ENCODE measurements at places on chromosomes 4 and X. TPM values are rescaled to one million over a fixed set of nuclear protein-coding genes. Genes with fewer than 3 reads are reported as not detected.

The FAM9C gene
- not detected for total RNA-seq

The GAGE12J gene
- total RNA-seq, result not detected

The ZBTB33 gene
- total RNA-seq, result 19.5 TPM

The ZAR1 gene
- total RNA-seq, result not detected

The PFKFB1 gene
- not detected for total RNA-seq

The NMU gene
- total RNA-seq, result 110 TPM

The TMPRSS11F gene
- 49.6 TPM for total RNA-seq

The TLR6 gene
- total RNA-seq, result 2.9 TPM

The ADGRA3 gene
- total RNA-seq, result 5.4 TPM

The PAK3 gene
- 0.70 TPM for total RNA-seq

The LDB2 gene
- total RNA-seq, result 16.0 TPM

The HGFAC gene
- total RNA-seq, result not detected

- no peak for DNase-seq
Observed at GRCh38 chrX:129748305-129748704, 9.5 kb downstream of the XPNPEP2 start.

GRCh38 chr4:136864604-136865185 is 667.6 kb downstream of the PCDH18 start:
- DNase-seq, result no peak

- DNase-seq, result no peak
Observed at GRCh38 chr4:148007314-148007760, 275.4 kb downstream of the ARHGAP10 start.

DNA sequence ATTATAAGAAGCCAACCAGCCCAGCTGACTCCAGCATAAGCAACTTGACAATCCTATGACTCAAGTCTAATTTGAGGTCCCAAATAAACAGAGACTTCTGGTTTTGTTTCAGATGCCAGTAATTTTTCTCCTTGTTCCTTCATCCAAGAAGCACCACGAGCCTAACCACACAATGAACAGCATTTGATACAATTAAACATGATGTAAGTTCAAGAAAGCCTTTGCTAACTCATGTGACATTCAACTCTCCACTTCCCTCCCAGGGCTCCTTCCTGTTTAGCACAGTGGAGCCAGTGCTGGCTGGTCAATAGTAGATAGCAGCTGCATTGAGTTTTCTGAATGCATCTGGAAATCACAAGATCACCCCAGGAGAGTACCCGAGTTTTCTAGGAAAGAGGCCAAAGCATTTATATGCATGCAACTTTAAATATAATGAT is 206.3 kb downstream of the ARHGAP24 start:
- DNase-seq, result no peak

DNA sequence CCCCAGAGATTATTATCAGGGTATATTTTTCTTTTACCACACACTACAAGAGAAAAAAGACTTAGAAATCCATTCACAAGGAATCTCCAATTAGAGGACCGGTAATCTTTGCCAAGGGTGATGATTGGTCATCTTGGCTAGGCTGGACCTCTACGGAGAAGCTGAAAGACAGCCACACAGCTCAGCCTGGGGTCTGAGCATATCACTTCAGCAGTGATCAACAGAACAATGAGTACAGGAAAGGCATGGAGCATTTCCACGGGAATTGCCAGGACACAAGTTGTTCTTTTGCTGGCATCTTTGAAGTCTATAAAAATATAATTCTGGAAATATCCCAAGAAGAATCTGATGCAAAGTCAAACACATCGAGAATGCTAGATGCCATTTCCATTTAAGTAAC is 191.5 kb downstream of the TENM3 start:
- DNase-seq, result no peak

DNA sequence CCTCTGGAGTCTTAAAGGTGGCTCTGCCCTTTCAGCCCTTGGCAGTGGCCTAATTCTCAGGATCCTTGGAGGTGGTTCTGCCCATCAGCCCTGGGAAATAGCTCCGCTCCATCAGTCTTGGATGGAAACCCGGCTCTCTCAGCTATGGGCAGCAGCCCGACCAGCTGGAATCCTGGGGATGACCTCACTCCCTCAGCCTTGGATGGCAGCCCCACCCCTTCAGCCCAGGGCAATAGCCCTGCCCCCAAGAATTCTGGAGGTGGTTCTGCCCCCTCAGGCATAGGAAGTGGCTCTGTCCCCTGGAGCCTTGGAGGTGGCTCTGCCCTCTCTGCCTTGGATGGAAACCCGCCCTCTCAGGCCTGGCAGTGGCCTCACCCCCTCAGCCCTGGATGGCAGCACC is 127.7 kb downstream of the RBMX2 start:
- no peak for DNase-seq

GRCh38 chr4:7414736-7415510 is 19.8 kb downstream of the PSAPL1 start:
- no peak for DNase-seq

GRCh38 chr4:154565704-154566103 is 2.9 kb downstream of the FGB start:
- DNase-seq, result no peak

- no peak for DNase-seq
Observed at GRCh38 chrX:102832661-102833060, 104.4 kb upstream of the RAB40AL start.

DNA sequence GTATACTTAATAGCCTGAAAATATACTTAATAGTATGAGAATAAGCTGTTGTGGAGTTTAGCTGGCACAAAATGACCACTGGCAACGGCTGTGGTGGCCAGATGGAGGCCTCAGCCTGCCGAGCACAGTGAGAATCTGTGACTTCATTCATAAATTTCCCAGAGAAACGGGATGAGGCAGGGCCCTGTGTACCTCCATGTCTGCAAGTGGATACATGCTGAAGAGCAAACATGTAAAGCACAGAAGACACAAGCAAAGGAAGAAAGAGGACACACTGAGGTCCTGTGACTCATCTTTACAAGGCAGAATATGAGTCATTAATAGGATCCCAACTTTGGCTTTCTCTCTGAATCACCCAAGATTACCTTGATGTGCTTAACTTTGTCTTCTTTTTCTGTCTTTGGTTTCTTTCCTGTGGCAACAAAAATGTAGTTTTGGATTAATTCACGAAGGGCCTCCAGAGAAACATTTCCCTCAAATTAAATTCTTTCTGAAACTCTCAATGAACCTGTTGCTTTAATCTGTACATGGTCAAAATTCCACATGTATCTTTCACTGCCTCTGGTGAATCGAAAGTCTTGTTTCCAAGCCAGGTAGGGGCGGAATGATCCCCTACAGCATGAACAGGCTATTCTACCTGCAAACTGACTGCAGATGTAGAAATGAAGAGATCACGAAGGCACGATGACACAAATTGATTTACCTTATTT is 56.4 kb downstream of the IRF2 start:
- no peak for DNase-seq

DNA sequence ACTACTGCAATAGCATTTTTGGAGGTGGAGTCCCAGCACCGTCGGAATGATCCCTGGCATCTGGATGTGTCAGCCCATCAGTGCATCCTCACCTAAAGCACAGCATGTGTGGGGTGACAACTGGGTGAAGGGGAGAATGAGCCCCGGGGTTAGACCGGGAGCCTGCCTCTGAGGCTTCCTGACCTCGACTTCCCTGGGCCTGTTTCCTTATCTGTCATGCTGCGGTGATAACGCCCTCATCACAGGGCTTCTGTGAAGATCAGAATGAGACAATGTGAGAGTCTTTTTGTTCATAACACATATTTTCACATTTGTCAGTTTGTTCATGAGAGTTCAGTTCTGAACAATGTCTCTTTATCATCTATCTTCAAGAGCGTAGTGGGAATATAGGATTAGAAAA is 31.1 kb upstream of the PDLIM3 start:
- DNase-seq, result no peak

- DNase-seq, result no peak
Observed at GRCh38 chr4:105119356-105119755, 27.3 kb upstream of the TET2 start.

GRCh38 chr4:114905017-114905416 is 208.4 kb downstream of the NDST4 start:
- no peak for DNase-seq

DNA sequence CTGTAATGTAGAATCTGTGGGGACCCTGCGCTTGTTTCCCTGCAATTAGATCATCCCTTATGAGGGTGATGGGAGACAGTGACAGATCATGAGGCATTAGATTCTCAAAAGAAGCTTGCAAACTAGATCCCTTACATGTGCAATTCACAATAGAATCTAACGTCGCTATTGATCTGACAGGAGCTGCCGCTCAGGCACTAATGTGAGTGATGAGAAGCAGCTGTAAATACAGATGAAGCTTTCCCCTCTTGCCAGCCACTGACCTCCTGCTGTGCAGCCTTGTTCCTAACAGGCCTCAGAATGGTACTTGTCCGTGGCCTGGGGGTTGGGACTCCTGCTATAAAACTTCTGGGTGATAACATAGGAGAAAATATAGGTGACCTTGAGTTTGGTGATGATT is 1076.8 kb downstream of the PDHA2 start:
- no peak for DNase-seq

GRCh38 chr4:6674500-6675149 is 19.1 kb upstream of the S100P start:
- DNase-seq, result no peak

DNA sequence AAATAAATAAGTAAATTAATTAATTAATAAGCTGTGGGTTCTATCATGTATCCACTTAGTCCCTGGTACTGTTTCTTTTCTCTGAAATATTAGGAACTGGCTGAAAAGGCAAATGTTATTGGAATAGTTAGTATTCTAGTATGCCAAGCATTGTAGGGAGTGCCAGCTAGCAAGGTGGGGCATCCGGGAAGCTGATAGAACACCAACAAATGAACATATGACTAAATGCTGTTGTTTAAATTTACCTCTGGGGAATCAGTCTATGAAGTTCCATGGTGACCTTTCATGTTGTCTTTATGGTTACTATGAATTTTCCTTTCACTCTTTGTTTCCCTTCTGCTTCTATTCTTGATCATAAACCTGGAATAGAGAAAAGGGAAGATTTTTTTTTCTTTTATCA is 32.7 kb downstream of the NUDT6 start:
- DNase-seq, result no peak

GRCh38 chr4:99144070-99144469 is at the start of gene ADH4:
Gene ADH4 (minus strand): TSS chr4:99144297. CDS start chr4:99144222, 75 bp downstream.
- no peak for DNase-seq

DNA sequence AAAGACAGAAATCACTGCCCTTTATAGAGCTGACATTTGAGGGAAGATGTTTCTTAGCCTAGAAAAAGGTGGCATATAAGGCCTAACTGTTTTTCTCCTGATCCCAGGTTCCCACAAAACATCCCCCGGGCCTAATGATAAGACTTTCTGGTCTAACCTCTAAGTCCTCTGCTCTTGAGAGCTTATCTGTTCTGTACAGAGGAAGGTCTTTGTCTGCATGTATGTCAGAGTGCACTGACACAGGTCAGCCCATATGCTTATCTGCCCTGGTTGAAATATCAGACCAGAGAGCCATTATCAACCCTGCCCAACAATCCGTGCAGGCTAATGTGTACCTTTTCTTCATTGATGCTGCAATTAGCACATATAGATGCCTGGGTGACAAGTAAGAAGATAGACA is 76.2 kb downstream of the ARHGEF9 start:
- DNase-seq, result no peak

- DNase-seq, result no peak
Observed at GRCh38 chrX:91122151-91122694, 312.4 kb upstream of the PABPC5 start.

DNA sequence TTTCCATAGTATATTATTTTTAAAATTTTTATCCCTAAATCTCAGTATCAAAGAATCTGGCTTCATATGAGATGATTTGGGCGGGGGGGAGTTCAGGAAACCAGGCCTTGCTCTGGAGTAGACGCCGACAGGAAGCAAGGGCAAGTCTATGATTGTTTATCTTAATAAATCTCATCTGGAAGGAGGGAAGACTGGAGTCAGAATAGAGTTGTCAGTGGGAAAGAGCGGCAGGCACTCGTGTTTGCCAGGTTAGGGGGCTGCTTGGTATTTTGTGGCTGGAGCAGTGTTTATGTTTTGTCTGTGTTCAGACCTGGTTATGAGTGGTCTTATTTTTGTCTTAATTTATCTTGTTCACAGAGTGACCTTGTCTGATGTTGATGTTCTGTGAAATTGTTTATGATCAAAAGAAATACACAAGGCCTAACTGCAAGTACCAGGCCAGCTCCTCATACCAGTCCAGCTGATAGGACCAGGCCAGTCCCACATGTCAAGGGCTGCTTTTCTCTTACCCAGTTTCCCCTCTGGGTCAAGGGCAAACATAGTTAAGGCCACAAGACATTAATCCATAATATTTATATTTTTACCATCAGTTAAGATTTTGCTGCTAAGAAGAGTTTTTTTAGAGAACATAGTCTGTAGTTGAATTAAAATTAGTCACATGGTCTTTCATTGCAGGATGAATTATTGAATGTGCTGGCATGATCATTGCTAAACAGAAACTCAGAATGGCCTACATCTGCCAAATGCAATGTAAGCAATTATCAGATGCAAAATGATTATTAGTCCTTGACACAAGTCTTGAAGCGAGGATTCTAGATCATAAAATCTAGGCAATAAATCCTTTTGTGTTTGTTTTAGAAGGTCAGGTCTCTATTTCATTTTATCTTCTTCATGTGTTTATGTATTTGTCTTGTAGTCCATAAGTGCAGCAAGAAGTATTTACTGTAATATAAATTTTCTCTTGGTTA is 176.5 kb downstream of the GASK1B start:
- DNase-seq, result no peak

DNA sequence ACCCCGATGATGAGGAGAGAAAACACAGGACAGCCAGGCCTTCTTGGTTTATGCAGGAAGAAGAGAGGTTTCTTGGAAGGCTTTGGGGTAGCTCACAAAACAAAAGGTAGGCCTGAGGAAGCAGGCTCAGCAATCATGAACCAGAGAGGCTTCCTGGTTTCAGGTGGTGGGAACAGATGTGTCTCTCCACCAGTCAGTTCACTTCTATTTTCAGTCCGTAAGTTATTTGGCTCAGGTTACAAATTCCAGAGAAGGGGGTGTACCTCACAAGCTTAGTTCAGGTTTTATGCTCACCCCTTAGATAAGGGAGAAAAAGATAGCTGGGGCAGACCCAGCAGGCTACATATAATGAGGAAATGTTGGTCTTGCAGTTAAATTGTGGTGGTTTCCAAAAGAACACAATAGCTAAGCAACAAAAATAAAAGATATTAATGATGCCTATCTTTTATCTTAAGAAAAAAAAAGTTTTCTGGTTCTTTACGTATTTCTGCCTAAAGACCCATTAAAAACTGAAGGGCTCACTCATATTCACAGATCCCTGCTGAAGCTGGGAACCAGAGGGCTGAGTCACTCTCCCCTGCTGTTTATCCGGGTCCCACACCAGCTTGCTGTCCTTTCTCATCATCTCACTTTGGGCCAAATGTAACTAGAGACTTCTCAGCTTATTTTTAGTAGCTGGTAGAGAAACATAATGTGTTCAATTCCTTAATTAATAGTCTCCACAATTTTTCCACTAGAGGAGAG is 177.0 kb downstream of the CAMK2D start:
- no peak for DNase-seq

GRCh38 chrX:38804432-38804681 is 3.1 kb downstream of the MID1IP1 start:
- no peak for DNase-seq
